Esophagus squamous epithelium (tissue), 5 donors: ENCODE measurements at places on chromosomes 16 and 17. TPM values are rescaled to one million over a fixed set of nuclear protein-coding genes. Genes with fewer than 3 reads are reported as not detected.

The SP6 gene
- total RNA-seq = 2.3 TPM

The OR1A2 gene
- total RNA-seq = not detected

The BRIP1 gene
- 1.6 TPM for total RNA-seq

The NOG gene
- total RNA-seq = not detected

The NOL3 gene
- 25.1 TPM for total RNA-seq

The ZNF276 gene
- total RNA-seq = 43.3 TPM

The ARSG gene
- 6.4 TPM for total RNA-seq

The UNC13D gene
- total RNA-seq = 16.9 TPM
